ENCODE measurements at places on chromosomes 4 and X.

- no peak for DNase-seq
Measured at GRCh38 chrX:119505945-119506344, 37.7 kb downstream of the SLC25A5 start.

- DNase-seq: no peak
Measured at GRCh38 chr4:100894339-100894870, 376.6 kb upstream of the EMCN start.

GRCh38 chr4:105992641-105993305 is 97.5 kb downstream of the NPNT start:
- no peak for DNase-seq

GRCh38 chr4:184978211-184978610 is 40.1 kb upstream of the HELT start:
- no peak for DNase-seq

GRCh38 chr4:31923634-31924033 is 1203.5 kb downstream of the PCDH7 start:
- DNase-seq: no peak

- DNase-seq: no peak
Measured at GRCh38 chr4:131609039-131609438, 1540.1 kb upstream of the PCDH10 start.

DNA sequence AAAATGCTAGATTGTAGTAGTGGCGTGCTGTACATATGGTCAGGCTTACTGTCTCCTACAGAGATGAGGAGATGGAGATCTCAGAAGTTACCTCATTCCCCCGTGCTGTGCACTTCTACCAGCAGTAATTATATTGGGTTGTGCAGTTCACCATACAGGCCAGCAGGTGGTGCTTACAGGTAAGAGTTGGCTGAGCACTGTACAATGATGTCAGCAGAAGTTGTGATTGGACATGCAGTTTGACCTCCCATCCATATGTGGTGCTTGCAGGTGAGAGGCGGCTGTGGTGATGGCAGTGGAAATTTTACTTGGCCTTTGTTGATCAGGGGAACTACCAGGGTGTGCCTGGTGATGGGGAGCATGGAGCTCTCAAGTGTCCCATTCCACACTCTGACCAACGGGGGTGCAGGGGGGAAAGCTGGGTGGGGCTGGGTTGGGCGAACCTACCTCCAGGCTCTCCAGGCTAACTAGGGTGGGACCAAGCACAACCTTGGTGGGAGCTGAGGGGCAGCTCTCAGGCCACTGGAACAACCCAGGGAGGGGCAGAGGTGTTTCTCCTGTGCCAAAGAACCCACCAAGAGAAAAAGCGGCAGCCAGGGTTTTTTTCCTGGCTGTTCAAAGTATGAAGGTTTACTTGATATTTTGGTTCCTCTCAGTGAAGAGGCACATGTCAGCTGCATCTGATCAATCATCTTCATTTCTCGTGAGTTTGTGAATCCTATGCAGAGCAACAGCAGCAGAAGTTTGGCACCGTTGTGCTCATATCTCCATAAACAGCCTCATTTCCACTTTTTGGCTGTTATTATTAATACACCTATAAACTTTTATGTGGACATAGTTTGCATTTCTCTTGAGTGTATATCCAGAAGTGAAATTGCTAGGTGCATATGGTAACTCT is 73.8 kb upstream of the FREM3 start:
- no peak for DNase-seq

DNA sequence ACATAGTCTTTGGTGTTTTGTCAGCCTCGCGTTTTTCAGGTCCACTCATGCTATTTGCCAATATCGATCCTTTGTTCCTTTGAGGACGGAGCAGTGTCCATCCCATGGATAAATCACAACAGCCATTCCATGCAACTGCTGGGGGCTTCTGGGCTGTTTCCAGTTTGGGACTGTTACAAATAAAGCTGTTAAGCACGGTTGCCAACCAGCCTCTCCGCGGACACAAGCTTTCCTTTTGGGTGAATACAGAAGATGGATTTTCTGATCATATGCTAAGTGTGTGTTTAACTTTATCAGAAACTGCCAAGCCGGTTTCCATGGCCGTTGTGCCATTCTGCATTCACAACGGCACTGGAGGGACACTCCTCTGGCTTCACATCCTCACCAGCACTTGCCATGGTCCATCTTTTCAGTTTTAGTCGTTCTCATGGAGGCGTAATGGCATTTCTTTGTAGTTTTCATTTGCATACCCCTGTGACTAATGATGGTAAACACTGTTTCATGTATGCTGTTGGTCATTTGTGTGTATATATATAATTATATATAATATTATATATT is 67.8 kb downstream of the ABLIM2 start:
- no peak for DNase-seq

DNA sequence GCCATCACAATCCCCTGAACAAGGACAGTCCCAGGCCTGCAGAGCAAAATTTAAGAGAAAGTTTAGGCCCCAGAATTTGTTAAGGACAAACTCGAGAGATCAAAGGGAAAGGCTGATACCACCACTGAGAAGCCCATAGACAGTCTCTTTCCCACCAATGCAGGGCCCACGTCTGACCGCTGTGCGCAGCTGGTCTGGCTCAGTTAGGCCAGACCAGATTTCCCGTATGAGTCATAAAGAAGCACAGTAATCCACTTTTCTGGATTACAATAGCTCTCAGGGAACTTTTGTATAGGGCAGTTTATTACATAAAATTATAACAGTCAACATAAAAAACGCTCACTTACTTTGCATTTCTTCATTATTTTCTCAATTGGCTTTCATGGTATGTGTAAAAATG is 259.5 kb downstream of the RCHY1 start:
- no peak for DNase-seq

- DNase-seq: no peak
Measured at GRCh38 chr4:100540131-100540530, 22.3 kb upstream of the EMCN start.

DNA sequence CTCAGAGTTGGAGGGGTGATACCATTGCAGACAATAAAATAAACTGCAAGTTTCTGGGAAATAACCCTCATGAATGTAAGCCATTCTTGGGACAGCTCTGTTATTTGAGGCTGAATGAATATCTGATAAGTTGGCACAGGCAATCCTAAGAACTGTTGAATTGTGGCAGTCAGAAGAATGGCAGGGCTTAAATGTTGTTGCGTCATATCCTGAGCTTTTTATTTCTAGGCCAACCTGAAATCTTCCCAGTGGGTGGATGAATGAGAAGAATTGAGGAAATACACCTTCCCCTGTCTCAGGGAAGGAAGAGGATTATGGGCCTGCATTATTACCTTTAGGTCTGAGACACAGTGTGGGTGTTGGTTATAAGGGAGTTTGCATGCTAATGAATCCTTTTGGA is 64.4 kb upstream of the C4orf54 start:
- no peak for DNase-seq

DNA sequence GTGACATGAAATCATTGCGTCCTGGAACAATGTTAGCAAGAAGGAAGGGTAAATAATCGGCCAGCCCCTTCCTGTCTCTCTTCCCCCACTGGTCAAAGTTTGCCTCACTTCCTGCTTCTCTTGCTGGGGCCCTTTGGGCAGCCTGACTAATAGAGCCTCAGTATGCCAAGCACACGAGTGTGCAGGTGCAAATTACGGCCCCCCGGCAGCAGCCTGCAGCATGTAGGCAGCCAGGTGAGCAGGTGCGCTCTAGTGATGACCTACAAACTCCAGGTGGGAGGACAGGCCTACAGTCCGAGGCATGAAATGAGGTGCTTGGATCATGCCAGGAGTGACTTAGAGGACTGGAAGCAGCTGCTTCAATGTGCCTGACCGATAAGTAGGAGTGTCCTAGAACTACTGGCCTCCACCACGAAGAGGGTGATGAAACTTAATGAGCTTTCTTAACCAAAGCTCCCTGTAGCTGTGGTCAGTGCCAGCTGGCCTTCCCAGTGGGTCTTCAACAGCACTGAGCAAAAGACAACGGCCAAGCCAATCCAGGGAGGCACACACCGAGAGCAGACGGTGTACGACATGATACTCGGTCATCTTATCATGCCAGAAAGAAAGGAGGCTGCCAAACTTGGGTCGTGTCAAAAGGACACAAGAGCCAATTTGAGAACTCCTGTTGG is 26.1 kb upstream of the FAT1 start:
- DNase-seq: no peak

- no peak for DNase-seq
Measured at GRCh38 chrX:40144576-40144975, 46.8 kb upstream of the BCOR start.

- DNase-seq: no peak
Measured at GRCh38 chr4:61451935-61452334, 251.8 kb downstream of the ADGRL3 start.

DNA sequence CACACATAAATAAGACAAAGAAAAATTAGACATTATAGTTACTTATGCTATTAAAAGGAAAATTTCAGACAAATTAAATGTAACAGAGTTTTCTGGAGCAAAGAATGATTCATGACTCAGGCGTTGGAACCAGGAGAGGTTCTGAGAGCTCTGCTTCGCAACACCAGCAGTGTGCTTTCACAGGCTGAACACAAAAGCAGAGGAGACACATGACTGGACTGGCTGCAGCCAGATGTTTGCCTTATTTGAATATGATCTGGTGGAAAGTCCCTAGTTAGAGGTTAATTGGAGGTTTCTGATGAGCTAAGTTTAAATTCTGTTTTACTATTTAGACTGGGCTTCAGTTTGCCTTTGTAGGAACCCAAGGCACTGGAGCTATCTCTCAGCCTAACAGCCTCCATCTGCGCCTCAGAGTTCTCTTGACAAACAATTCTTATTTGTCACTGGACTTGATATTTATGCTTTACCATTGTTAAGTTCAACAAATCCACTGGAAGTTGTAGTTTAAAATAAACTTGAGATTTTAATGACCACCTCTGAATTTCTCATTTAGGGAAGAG is 16.2 kb downstream of the BOD1L1 start:
- DNase-seq: no peak

GRCh38 chr4:152256996-152257395 is 278.9 kb downstream of the FBXW7 start:
- DNase-seq: no peak

- DNase-seq: no peak
Measured at GRCh38 chr4:1488831-1489638, 82.8 kb upstream of the NKX1-1 start.

DNA sequence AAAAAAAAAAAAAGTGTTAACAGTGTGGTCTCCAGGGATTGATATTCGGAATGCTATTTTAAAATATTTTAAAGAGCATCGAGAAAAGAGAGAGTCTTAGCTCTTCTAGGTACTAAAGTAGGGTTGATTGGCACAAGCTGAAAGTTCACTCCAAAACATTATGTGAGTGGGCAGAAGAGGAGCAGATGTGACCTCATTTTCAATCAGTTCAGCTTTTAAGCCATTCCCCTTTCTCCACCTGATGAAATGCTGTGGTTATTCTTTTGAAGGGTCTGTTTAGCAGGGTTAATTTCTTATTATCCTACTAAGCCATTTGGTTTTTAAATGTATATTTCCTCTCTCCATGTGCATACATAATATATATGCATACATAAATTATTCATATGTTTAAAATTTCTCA is 69.2 kb downstream of the GALNT7 start:
- DNase-seq: no peak

DNA sequence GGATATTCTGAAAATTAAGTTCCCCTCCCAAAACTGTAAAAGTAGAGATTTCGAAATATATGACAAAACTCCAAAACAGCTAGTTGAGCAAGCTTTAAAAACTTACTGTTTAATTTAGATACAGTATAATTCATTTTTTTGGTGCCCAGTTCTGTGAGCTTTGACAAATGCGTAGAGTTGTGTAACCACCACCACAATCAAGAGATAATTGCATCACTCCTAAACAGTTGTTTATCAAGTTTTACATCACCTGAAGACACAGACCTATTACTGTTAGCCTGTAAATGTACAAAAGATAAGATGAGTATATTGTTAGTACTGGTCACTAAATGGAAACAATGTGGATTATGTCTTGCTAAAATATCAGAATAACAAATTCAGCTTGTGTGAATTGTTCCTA is 62.3 kb downstream of the ALG13 start:
- no peak for DNase-seq

- no peak for DNase-seq
Measured at GRCh38 chr4:73631565-73632226, 11.5 kb upstream of the RASSF6 start.
